Cerebellum (tissue), 4 donors: ENCODE measurements at places on chromosomes 5 and 9.

DNA sequence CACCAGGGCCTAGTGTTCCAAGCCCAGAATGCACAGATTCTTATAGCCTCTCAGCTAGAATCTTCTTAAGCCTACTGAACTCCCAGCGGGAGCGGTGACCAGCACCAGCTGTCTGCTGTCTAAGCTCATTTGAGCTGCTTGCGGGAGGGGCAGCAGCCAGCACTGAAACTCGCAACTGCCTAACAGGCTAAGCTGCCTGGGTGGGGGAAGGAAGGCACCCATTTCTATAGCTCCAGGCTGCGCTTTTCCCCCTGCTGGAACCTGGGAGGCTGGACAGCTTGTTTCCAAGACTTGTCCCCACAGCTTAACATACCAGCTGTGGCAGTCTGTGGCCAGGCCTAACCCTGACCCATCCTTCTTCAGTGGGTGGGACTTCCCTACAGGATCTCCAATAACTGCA, 512.9 kb downstream of the EFNA5 start:
- no peak for DNase-seq

- DNase-seq: no peak
Measured at GRCh38 chr9:28926306-28926705, 1353.0 kb upstream of the C9orf72 start.

GRCh38 chr9:129696944-129697655, 31.7 kb downstream of the PRRX2 start:
- DNase-seq: no peak

DNA sequence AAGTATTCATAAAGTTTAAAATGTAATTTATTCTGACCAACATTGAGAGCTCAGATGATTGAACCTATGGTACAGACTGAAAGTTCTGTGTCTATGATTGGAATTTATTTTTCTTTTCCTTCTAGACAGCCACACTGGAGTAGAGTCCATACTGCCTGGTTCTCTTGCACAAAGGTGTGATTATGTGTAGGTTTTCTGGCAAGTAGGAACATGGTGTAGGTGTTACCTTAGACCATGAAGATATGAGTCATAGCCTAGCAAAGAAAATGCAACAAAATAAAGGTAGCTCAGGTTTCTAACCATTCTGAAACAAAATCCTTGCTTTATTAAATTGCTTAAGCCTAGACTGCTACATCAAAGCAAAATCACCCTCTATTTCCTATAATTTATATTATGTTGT, 143.4 kb downstream of the CDH12 start:
- DNase-seq: no peak

- no peak for DNase-seq
Measured at GRCh38 chr9:643966-644365, 197.5 kb upstream of the DMRT1 start.

GRCh38 chr5:79825802-79826201, 136.2 kb downstream of the CMYA5 start:
- DNase-seq: no peak

- no peak for DNase-seq
Measured at GRCh38 chr5:79535477-79536192, 21.7 kb upstream of the HOMER1 start.

GRCh38 chr5:174910245-174910737, 185.9 kb downstream of the MSX2 start:
- DNase-seq: peak; percentile 36

DNA sequence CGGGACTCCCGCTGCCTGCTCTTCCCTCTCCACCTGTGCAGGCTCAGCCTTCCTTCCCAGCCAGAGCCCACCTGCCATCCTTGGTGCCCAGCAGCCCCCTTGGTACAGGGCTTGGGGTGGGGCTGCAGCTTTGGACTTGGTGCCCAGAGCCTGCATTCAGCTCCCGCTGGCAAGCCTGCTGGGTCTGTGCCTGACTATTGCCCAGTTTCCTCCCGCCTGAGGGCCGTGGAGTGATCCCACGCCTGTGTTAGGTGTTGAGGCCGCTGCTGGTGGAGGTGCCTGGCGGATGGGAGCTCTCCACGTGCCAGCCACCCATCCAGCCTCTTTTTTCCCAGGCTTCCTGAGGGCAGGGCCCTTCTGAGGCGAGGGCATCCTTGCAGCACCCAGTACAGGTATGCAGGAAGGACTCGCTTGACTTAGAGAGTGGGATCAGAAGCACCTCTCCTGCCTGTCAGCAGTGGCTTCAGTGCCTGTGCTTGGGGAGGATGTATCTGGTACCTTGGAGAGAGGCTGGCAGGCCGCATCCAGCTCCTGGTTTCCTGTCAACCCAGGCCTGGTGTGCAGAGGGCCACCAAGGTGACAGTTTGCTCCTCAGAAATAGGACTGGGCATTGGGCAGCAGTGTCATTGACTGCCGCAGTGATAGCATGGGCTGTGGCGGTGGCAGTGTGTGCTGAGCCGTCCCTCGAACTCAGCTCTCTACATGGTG, 7.8 kb downstream of the RXRA start:
- no peak for DNase-seq

GRCh38 chr9:98406469-98406868, 151.0 kb upstream of the TBC1D2 start:
- DNase-seq: no peak

DNA sequence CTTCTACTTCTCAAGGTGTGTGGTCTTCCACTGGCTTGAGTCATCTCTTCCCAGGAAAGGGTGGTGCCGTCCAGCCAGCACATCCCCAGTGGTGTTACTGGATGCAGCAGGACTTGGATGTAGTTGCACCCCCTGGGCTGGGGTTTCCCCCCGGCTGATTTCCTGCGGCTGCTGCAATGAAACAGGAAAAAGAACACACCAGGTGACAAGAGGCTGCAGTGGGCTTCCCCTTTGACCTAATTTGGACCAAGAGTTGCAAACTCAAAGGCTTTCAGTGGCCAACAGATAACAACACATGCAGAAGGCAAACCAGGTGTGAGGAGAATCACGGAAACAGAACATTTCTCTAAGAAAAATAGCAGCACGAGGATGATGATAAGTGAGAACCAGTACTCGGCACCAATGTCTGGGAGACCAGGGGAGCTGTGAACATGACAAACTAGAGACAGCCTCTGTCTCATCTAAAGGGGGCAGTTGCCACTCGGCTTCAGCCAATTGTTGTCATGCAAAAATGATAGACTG, 83.7 kb downstream of the PDE6A start:
- DNase-seq: no peak

DNA sequence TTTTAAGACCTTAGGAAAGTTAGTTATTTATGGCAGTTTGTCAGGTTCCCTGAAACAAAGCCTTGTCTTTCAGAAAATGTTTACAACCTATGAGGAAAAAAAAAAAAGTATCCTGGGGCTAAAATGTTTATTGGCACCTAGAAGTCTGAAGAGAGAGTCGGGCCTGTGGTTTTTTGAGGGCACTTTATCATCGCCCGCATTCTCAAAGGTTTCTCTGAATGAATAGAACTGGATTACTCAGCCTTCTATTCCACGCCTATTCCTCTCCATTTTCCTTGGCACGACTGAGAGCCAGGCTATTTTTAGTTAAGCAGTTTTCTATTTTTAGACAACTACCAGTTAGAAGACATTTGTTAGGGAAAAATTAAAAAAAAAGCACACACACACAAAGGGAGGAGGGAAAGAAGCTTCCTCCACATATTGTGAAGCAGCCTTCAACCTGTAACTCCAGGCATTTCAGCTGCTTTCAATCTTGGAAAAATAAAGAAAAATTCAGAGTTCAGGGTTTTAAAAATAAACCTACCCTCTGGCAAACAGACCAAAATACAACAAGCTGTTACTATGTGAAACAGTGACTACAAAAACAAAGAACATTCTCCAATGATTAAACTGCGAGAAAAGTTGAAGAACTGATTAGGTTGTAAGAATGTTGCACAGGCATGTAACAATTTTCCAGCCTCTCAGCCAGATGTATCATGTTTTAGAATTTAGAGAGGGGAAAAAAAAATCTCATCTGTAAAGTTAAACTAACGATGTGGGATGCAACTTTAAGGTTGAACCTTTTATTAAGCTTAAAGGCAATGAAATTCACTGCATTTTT, 97.0 kb downstream of the MEF2C start:
- peak; percentile 47 for DNase-seq
